Cardiac septum (tissue), 1 donor: ENCODE measurements at places on chromosomes 3 and 15. TPM values are rescaled to one million over a fixed set of nuclear protein-coding genes. Genes with fewer than 3 reads are reported as not detected.

DNA sequence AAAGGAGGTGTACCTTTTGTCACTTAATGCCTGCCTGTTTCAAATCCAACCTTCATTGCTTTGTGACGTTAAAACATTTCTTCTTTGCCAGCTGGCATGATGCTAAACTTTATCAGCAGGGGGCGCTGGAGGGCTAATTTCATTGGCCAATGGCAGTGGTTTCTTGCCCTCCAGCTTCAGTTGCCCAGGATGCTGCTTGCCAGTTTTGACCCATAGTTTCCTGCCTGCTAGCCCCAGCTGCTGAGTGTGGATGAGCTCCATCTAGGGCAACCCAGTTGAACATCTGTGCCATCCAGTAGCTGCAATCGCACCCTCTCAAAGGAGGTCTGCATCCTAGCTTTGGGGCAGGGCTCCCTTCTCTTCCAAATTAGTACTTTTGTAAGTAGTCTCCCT, 22.1 kb downstream of the ACKR2 start:
- peak; percentile 88 for DNase-seq

- no peak for DNase-seq
Observed at GRCh38 chr15:99073008-99073717, 31.7 kb upstream of the SYNM start.

Gene FURIN
- total RNA-seq: 43.9 TPM

Gene SYNPR
- total RNA-seq: 0.46 TPM

DNA sequence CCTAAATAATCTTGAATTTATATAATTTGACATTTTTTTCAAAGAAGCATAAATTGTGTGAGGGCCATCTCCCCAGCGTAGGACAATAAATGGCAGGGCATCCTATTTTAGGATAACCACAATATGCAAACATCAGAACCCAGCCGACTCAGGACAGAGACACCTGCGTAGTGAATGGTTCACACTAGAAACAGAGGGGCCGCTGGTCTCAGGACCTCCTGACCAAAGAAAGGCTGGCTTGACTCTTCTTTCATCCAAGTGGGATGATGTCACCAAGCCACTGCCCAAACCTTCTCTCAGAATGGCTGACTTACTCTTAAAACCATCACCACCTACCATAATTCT, 162.1 kb downstream of the FOXP1 start:
- DNase-seq: no peak

DNA sequence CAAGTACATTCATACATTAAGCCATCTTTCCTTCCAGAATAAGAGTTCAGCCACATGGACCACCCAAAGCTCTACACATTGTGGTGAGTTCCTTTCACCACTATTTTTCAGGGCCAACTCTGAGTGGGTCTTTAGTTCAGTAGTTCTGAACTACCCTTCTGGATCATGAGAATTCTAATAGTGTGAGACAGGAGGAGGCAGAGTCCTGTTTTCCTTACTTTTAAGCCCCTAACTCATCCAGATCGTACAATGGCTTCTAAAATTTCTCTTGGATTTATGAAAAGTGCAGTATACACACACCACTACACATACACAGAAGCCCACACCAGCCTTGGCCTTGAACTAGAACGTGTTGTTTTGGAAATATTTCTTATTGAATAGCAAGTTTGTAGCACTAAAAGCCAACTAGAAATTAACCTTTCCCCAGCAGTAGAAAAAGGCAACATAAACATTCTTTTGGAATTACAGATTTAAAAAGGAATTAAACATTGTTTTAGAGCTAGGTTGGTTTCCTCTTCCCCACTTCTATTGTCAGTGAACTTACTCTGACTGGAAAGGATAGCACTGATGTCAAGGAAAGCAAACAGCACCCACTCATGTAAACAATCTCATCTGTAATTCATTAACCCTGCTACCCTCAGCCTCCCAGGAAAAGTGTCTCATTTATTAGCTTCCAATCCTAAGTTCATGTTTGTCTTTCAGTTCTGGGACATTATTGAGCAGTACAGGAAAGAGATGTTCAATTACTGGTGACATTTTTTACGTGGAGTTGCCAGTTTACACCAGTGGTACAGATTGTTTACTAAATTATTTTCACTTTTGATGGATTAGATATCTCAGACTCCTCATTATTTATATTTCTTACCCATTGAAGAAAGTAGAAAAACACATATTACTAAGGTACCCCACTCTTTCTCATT, 95.7 kb upstream of the AGTR1 start:
- DNase-seq: no peak
